ENCODE measurements at places on chromosomes 5 and 9.

GRCh38 chr5:180784497-180785097, 18.0 kb downstream of the MGAT1 start:
- DNase-seq, result peak; percentile 42

DNA sequence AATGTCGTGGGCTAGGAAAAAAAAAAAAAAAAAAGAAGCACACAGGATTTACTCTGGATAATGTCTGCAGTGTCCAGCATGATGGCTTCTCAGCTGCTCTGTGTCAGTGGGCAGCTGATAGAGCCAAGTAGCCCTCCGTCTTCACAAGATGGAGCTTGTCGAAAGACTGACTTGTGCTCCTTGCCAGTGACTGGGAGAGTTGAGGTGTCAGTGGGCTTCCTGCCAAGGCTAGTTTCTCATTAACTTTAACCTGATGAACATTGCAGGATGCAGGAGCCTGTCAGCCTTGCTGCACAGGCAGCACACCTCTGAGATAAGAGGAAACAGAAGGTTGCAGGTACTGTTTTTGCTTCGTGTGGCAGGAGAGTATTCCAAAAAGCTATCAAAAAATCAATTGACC, 171.4 kb upstream of the SGCD start:
- no peak for DNase-seq

GRCh38 chr5:127909066-127909465, 174.5 kb upstream of the SLC12A2 start:
- DNase-seq, result no peak

DNA sequence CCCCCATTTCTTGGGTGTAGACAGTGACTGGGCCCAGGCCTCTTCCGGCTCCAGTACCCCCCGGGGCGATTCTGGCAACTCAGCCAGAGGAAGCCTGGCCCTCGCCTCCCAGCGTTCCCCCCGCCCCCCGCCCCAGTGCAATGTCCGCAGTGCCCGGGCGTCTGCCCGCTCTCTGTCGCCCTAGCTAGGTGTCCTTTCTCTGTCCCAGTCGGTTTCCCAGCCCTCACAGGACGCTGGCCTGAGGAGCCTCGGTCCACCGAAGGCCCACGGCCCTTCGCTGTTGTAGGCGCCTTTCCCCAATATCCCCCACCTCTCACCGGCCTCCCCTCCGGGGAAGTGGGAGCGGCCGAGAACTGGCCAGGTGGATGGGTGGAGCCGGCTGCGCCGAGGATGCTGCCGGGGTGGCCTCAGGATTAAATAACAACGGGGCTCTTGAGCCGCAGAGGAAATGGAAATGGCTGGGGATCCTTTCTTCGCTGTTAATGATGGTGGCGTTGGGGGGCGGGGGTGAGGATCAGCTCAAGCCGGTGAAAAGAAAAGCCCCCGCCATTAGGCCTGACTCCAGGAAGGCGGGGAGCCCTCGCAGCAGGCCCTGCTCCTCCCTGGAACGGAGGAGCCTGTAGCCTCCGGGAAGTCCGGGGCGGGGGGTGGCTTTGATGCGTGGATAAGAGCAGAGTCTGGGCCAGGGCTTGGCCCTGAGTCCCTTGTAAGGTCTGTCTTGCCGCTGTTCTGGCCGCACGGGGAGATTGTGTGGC, 1.1 kb upstream of the SPRY4 start:
- no peak for DNase-seq

DNA sequence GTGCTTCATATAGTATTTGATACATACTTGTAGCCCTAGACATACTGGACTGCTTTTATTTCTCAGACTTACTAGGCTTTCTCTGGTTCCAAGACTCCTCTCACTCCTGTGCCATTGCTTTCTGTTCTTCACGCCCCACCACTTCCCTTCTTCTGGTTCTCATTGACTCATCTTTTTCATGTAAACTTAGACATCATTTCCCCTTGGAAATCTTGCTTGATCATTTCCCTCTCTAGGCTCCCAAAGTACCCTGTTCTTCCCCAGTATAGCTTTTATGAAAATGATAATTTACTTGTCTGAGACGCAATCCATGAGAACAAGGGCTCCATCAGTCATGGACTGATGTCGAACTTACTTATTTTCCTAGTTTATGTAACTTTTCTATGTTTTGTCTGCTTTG, 83.5 kb downstream of the TLR4 start:
- DNase-seq, result no peak

DNA sequence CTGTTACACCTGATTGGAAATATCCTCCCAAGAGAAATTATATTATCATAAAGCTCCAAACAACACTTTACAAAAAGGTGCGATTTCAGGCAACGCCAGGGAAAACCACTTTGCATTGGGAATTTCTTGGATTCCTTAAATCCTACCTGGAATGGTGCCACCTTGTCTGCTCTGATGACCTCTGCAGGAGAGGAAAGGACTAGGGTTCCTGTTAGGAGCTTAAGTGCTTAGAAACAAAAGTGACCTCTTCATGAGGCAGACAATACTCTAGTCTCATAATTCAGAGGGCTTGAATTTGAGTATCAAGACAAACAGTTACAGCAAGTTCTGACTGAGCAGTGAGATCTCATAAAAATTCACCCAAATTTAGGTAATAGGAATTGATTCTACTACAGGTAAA, 33.9 kb upstream of the GLIS3 start:
- DNase-seq, result no peak

DNA sequence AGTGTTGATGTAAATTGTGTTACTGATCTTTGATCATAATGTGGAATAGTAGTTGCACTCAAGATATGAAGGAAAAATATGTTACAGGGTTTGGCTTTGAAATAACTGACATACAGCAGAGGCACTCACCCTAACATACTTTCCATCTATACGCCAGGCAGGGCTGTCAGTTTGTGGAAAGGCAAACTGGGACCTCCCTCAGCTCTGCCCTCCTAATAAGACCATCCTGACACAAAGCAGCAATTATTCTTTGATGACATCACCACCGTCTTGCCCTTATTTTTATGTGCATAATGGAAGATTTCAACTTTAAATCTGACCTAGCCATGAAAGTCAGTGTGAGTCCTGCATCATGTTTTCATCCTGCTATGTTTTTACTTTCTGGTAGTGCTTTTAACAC, 42.9 kb downstream of the ITGA1 start:
- DNase-seq, result no peak

- DNase-seq, result no peak
Measured at GRCh38 chr5:124743602-124744169, 2.8 kb downstream of the ZNF608 start.
